Kidney capillary endothelial cell (primary cell): ENCODE measurements at places on chromosomes 12 and 14.

GRCh38 chr12:132379576-132379975 lies 50.2 kb upstream of the GALNT9 start:
- DNase-seq, result no peak

GRCh38 chr12:30437616-30438015 lies 258.1 kb downstream of the IPO8 start:
- no peak for DNase-seq

GRCh38 chr12:53074283-53074998 lies 4.7 kb downstream of the SPRYD3 start:
- no peak for DNase-seq

- DNase-seq, result no peak
Measured at GRCh38 chr12:5923751-5924150, 21.3 kb downstream of the ANO2 start.
